AG04450 (cell line): ENCODE measurements at places on chromosomes 2 and 18.

DNA sequence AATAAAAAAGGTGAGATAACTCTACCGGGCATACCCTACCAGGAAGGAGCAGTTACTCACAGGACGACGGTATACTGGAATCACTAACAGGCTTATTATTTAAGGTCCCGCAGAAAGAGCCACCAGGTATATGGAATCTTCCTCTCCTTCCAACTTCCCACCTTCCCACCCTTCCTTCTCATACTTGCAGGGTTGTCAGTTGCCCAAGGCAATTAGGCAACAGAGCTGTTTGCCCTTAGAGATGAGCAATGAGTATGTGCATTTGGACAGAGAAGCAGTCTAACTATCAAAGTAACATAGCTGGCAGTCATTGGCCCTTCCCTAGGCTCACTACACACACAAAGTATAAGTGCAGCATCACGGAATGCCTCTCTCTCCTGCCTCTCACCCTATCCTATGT, 32.1 kb upstream of the EVA1A start:
- DNase-seq = no peak

GRCh38 chr2:107078584-107078983, 192.6 kb upstream of the ST6GAL2 start:
- DNase-seq = no peak

GRCh38 chr2:186637497-186637800, 47.6 kb downstream of the ITGAV start:
- DNase-seq = no peak

DNA sequence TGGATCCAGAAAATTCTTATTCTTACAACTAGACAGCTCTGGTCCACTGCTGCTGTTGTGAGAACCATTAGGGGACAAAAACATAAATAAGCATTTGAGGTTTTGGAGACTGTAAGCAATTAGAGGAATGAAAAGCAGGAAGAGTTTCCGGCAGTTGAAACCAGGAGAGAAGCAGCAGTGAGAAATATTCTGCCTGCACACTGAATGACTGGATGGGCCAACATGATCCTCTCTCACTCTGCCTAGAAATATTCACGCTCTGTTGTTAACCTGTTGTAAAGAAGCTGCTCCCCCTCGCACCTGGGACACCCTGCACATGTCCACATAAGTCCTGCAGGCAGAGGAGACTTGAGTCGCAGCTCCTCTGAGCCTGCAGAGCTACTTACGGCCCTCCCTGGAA, 60.4 kb upstream of the RNF152 start:
- DNase-seq = no peak

DNA sequence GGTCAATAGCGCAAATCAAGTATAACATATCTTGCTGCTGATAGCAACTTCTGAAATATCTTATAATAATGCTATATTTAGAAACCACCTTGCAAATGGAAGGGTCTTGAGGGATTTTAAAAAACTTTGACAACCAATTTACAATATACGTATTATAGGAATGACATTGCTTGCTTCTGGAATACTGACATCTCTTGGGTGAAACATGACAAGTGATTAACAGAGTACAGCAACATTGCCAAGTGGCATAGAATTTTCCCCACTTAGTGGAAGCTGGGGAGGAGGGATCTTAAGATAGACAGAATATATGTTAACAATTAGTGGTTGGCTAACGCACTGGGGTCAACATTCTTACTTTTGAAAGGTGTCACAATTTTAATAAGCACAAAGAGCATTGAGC, 133.6 kb upstream of the TMEFF2 start:
- no peak for DNase-seq

DNA sequence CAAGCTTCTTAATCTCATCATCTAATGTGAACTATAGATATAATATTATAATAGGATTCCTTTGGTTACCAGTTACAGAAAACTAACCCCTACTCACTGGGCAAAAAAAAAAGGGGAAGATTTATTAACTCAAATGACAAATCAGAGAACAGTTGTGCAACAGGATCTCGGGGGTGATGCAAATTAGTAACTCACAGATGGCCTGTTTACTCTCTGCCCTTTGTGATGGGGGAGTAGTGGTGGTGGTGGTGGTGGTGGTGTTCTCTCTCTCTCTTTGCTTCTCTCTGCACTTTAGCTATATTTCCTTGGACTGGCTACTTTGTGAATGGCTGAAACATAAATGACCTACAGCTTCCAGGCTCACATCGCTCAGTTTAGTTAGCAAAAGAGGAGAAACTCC, 59.0 kb downstream of the TMEM247 start:
- no peak for DNase-seq

DNA sequence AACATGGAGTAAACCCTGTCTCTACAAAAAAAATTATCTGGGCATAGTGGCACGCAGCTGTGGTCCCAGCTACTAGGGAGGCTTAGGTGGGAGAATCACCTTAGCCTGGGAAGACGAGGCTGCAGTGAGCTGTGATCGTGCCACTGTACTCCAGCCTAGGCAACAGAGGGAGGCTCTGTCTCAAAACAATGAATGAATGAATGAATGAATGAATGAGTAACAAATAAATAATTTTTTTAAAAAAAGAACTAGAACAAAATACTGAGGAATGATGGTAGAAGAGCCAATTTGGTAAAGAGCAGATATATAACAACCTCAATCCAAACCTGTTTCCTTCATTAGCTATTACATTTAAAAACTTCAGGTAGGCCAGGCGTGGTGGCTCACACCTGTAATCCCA, 60.1 kb downstream of the STRN start:
- no peak for DNase-seq

GRCh38 chr2:227789803-227790202, 23.8 kb upstream of the CCL20 start:
- DNase-seq = no peak

DNA sequence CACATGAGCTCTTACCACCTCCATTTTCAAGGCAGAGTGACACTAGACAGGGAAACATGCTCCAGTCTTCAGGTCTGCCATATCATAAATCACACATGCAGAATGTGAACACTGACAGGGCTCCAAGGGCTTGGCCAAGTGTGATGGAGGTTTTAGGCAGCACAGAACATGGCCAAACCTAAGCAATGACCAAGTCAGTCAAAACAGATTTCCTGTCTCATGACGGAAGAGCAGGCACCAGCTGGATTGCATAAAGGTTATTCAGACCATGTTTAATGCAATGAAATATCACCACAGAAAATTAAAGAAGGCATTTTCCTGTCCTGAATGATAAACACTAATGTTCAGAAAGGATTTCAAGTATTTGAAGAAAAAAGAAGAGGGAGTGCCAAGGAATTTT, 72.5 kb downstream of the SUMO1 start:
- no peak for DNase-seq

DNA sequence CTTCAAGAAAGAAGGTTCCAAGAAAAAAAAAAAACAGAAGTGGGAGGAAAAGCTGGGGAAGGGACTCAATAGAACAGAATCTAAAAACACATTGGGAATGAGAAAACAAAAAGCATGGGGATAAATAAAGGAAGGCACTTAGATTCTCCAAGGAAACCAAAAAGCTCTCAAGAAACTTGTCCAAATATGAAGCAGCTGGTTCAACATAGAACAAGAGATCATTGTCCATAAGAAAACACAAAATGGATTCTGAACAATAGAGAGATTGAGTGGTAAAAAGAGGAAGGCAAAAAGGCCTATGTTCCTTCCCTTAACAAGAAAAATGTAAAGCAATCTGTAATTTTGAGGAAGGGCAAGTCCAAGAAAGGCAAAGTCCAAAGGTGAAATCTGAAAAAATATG, 32.9 kb upstream of the ALK start:
- no peak for DNase-seq

DNA sequence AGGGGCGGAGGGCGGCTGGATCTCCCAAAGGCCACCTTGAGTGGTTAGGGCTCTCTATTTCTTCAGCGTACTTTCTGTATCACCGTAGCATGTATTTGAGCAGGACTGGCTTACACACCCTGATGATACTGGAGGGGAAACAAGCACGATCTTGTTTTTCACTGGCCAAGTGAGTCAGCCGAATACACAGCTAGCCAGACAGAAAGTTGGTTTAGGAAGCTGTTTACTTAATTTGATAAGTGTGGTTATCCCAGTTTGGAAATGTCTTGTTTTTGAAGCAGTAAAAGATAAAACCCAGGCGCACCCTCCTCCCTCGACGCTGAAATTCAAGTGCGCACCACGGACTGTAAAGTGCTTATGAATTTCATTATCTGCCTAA, 582 bp downstream of the RIOK3 start:
- no peak for DNase-seq

DNA sequence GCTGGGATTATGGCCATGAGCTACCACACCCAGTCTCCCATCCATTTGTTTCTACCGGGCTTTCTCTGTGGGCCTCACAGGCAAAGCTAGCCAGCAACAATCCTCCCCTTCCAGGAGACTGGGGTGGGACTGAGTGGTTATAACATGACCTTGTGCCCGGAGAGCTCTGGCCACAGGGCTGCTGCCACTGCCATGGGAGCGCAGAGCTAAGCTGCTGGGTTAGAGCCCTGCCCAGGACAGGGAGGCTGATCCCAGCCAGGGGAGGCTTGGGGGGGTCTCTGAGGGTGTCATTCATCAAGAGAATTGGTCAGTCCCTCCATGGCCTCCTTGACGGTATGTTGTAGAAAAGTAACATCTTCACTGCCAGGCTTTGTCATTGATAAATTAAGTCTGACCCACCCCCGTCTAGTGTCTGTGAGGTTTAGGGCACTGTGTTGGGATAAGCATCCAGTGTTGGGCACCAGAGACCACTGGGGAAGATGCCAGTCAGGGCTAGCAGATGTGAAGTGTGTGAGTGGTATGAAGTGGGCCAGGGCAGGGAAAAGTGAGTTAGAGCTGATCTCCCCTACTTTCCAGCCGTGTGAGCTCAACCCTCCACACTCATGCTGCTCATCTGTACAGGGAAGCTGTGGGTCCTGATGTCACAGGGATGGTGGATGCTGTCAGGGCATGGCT, 368.4 kb upstream of the HS6ST1 start:
- no peak for DNase-seq

- DNase-seq = no peak
Observed at GRCh38 chr2:134505446-134505845, 213.4 kb downstream of the TMEM163 start.

DNA sequence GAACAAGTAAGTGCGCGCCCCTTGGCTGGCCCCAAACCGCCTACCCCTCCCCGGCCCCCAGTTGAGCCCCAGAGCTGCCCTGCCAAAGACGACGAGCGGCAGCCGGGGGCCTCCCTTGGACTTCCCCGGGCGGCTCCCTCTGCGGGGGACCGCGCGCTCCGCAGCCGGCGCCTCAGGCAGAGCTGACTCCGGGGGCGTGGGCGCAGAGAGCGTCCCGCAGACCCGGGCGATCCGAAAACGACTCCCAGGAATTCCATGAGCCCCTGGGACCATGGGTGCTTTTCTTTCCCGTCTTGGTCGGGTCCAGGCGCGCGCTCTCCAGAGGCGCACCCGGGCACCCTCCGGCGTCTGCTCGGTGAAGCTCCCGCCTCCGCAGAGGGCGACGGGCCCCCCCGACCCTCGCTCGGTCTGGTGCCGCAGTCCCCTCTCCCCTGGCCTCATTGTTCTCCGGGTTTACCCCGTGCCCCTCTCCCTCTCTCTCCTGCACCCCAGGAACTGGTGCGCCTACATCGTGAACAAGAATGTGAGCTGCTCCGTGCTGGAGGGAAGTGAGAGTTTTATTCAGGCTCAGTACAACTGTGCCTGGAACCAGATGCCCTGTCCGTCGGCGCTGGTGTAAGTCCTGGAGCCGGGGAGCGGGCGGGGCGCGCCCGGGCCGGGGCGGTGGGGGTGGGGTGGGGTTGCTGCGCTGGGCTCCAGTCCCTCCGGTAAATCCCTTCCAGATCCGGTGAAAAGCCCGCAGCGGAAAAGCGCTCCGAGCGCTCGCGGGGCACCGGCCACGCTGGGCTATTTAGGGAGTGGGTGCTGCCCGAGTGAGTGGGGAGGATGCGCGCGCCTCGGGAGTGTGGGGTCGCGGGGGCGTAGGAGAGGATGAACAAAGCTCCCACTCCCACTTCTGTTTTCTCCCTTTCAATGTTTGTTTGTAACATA, 776 bp downstream of the EMILIN2 start:
- no peak for DNase-seq

DNA sequence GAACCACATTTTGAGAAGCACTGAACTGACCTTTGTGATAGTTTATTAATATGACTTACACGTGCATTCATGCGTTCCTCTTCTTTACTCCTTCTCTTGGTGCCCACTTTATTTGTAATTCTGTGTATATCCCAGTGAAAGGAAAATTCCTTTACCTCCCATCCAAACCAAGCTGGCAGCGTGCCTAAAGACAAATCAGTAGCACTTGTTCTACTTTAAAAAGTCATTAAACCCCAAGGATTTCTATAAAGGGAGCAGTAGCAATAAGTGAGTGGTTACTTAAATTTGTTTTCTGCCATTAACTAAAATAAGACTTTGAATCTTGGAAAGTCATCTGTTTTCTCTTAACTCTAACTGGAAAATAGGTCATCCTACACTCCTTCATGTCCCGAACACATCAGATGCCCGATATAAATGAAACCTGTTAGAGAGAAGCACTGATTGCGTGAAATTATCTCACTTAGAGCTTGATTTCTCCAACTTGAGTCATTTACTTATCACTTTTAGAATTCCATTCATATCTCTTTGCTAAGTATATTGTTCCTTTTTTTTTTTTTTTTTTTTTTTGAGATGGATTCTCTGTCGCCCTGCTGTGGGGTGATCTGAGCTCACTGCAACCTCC, 10.7 kb downstream of the PIK3C3 start:
- no peak for DNase-seq

DNA sequence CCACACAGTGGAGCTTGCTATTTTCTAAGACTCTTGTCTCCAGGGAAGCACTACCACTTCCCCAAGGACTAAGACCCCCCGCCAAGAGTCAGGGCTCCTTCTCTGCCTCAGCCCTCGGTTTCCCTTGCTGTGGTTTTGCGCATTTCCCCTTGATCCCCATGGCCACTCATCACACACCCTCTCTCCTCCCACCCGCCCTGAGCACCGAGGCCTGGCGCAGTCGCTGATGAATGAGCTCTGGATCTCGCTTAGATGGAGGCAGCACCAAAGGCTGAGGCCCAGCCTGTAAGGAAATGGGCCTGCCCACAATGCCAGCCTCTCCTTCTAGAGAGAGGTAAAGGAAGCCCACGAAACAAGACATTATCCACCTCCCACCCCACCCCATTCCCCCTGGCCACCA, 96.9 kb downstream of the TNS1 start:
- DNase-seq = no peak

DNA sequence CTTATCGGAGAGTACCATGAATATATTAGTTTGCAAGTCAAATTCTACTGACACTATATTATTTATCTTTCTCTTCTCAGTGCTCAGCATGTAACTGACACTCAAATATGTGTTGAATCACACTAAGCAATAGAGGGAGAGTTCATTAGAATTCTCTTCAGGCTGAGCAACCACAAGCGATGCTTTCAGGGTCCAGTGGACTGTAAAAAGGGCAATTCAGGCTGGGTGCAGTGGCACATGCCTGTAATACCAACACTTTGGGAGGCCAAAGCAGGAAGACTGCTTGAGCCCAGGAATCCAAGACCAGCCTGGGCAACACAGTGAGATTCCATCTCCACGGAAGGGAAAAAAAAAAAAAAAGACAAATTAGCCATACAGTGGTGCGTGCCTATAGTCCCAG, 16.3 kb downstream of the PDE6D start:
- no peak for DNase-seq

DNA sequence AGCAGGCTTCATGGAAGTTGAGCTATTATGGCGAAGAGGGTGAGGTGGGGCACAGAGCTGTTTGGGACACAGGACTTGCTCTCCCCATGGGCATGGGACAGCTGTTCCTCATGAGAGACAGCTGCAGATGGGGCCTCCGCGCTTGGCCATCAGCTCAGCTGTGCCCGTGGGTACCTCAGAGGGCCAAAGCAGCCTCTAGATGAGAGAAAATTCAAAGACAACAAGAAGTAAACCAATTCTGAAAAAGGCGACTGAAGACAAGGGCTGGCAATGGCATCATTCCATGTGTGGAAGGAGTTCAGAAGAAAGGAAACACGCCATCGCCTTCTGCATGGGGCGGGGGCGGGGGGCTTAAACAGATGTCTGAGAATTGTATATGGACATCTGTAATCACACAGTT, 136.2 kb downstream of the BCL2 start:
- no peak for DNase-seq
